Astrocyte of the spinal cord (primary cell): ENCODE measurements at places on chromosomes 7 and 10.

GRCh38 chr10:95363303-95363912 lies 72.6 kb upstream of the PDLIM1 start:
- peak; percentile 73 for DNase-seq

DNA sequence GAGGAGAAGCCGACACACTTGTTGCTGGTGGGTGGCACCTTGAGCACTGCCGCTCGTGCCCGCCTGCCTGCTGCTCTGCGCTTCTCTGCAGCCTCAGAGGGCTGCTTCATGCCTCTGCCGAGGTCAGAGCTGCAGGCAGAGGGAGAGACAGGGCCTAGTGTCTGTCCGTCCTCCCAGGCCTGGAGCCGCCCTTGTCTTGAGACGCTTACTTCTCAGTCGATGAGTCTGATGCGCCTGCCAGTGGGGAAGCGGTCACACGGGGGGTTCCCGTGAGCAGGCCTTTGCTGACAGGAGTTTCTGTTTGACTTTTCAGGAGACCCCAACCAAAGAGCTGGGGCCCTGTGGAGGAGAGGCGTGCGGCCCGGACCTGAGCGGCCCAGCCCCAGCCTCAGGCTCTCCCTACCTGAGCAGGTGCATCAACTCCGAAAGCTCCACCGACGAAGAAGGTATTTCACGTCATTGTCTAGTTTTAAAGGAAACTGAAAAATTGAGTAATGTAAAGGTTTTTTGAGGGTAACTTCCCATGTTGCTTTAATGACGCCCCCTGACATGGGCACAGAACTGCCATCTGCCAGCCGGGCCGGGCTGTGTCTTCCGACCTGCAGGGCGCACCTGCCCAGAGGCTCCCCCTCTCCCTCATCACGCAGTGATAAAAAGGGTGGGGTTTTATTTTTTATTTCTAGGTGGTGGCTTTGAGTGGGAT lies 7.8 kb upstream of the BHLHA15 start:
- DNase-seq: no peak

- DNase-seq: no peak
These were observed 50.8 kb downstream of the GCC1 start for GRCh38 chr7:127534636-127535035.

GRCh38 chr7:85060696-85061095 lies 126.2 kb downstream of the SEMA3D start:
- no peak for DNase-seq

GRCh38 chr10:33237736-33238624 lies 96.5 kb downstream of the NRP1 start:
- peak; percentile 97 for DNase-seq
